ENCODE measurements at places on chromosomes 16 and 17.

GRCh38 chr16:67311607-67312488, 14.7 kb downstream of the KCTD19 start:
- no peak for DNase-seq

DNA sequence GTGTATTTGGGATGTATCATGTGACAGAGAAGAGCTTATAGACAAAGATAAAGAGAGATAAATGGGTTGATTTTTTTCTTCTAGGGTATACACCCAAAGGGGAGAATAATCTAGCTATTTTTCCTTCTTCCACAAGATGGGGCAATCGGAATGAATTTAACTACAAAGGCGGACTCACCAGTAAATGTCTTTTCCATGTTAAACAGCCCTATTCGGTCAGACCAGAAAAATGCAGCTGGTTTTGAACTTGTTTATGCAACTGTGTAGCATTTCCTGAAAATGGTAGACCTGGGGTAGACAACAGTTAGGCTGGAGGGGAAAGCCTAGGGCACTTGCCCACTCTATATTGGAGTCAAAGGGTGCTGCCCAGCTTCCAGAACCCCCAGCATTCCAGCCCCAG, 477.1 kb downstream of the TOX3 start:
- no peak for DNase-seq

DNA sequence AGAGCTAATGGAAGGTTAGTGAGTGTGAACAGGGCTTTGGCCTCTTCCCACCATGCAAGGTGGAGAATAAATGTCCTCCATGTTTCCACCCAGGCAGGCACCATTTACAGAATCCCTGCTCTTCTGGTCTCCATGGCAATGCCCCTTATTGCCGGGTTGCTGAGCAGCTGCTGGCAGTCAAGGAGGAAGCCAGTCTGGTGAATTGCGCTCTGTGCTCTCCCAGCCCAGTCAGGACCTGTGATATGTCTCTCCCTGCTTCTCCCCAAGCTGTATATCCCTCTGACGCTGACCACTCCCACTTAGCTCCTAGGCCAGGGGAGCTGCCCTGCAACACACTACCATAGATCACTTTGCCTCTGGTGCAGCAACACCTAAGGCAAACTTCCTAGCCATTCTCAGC, 402.1 kb upstream of the ERCC4 start:
- DNase-seq: no peak

- DNase-seq: no peak
Measured at GRCh38 chr16:15772579-15773293, 84.1 kb downstream of the MYH11 start.

GRCh38 chr16:82629441-82630027, 2.8 kb downstream of the CDH13 start:
- no peak for DNase-seq

DNA sequence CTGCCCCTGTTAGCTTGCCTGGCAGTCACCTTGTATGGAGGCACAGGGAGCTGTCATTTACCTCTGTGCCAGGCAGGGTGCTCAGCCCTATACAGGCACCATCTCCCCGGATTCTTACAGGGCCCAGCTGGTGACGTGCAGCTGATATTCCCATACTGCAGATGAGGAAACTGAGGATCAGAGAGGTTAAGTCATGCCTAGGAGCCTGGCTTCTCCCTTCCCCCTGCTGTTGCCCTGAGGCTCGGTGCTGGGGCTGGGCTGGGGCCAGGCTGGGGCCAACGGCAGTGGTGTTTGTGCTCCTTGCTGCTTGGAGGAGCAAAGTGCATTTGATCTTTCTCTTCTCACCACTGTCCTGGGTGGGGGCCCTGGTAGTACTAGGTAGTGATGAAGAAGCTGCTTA, 54.7 kb upstream of the IL34 start:
- DNase-seq: no peak

Data from Caco-2 (cell line).